Pulmonary artery endothelial cell (primary cell): ENCODE measurements at places on chromosomes 4 and X. TPM values are rescaled to one million over a fixed set of nuclear protein-coding genes. Genes with fewer than 3 reads are reported as not detected.

The STK26 gene
- total RNA-seq = 0.33 and 7.7 TPM in 2 replicates

The PAGE2B gene
- total RNA-seq = not detected in 2 replicates

The KIT gene
- total RNA-seq = 35.8 and 41.7 TPM in 2 replicates

The IQCM gene
- total RNA-seq = not detected in 2 replicates

The LRIT3 gene
- 0.04 TPM in 1 of 2 replicates, not detected in the other for total RNA-seq

The OTOP1 gene
- not detected in 2 replicates for total RNA-seq

The SOX3 gene
- total RNA-seq = not detected in 2 replicates

The ZRSR2 gene
- total RNA-seq = 2.2 and 2.6 TPM in 2 replicates

The PAGE5 gene
- not detected in 2 replicates for total RNA-seq

The FOXR2 gene
- total RNA-seq = not detected in 2 replicates

The RHOXF2 gene
- not detected in 2 replicates for total RNA-seq

The SGMS2 gene
- 78.6 and 121 TPM in 2 replicates for total RNA-seq

The ZXDA gene
- 8.5 and 11.8 TPM in 2 replicates for total RNA-seq

The ZNF182 gene
- 2.3 and 3.0 TPM in 2 replicates for total RNA-seq

The MAGEB10 gene
- total RNA-seq = not detected in 2 replicates

The PNMA3 gene
- under 0.01 TPM in 1 of 2 replicates, not detected in the other for total RNA-seq

The TCP11X1 gene
- not detected in 2 replicates for total RNA-seq

The TRIM61 gene
- total RNA-seq = not detected in 2 replicates

The SLC49A3 gene
- total RNA-seq = 1.1 and 4.5 TPM in 2 replicates

The PLAC1 gene
- total RNA-seq = 0.20 and 0.46 TPM in 2 replicates
